ENCODE measurements at places on chromosomes 3 and 15.
A peak's percentile ranks its signal among the peaks of the same experiment; 100 is the strongest.

GRCh38 chr15:76010613-76011012 lies 1.6 kb downstream of the NRG4 start:
- DNase-seq, result no peak
- no peaks in the 10 kb centered on the region for H3K36me3 ChIP-seq
- H3K27ac ChIP-seq, result no peak overlapping the region
- no peaks in the 10 kb centered on the region for H3K4me1 ChIP-seq

- no peak overlapping the region for H3K27ac ChIP-seq
- H3K4me3 ChIP-seq, result no peak overlapping the region
- DNase-seq, result no peak
- H3K36me3 ChIP-seq, result no peaks in the 10 kb centered on the region
Observed at GRCh38 chr3:52893723-52894122, 3.6 kb downstream of the STIMATE start.

DNA sequence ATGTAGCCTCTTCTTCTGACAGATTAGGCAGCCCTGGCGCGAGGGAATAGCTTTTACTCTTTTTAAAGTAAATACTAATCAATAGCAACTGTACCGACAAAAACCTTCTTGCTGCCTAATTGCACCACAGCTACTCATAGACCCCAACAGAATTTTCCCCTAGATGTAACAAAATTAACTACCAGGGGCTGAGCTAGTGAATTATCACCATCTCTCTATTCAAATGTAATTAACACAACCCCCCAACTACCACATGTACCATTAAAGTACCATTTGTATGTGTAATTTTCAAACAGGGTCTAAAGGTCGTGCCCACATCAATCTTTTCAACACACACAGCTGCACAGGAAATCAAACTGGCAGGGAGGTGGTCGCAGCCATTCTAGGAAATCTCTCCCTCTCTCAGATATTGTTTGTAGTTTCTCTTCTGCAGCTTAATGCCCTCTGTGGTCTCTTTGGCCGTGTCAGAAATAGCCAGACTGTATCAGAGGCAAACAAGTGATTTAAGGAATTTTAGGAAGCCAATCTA lies 322.9 kb downstream of the RORA start:
- no peaks in the 10 kb centered on the region for H3K27me3 ChIP-seq
- no peak for DNase-seq
- no peak overlapping the region for H3K27ac ChIP-seq
- H3K4me1 ChIP-seq, result no peaks in the 10 kb centered on the region
- no peaks in the 10 kb centered on the region for H3K36me3 ChIP-seq
- H3K4me3 ChIP-seq, result no peak overlapping the region

- H3K36me3 ChIP-seq, result peaks cover 14% of the 10 kb centered on the region
- no peak for DNase-seq
- H3K4me1 ChIP-seq, result peaks cover 14% of the 10 kb centered on the region
- no peak overlapping the region for H3K27ac ChIP-seq
Observed at GRCh38 chr15:82040862-82041261, 5.0 kb downstream of the MEX3B start.

DNA sequence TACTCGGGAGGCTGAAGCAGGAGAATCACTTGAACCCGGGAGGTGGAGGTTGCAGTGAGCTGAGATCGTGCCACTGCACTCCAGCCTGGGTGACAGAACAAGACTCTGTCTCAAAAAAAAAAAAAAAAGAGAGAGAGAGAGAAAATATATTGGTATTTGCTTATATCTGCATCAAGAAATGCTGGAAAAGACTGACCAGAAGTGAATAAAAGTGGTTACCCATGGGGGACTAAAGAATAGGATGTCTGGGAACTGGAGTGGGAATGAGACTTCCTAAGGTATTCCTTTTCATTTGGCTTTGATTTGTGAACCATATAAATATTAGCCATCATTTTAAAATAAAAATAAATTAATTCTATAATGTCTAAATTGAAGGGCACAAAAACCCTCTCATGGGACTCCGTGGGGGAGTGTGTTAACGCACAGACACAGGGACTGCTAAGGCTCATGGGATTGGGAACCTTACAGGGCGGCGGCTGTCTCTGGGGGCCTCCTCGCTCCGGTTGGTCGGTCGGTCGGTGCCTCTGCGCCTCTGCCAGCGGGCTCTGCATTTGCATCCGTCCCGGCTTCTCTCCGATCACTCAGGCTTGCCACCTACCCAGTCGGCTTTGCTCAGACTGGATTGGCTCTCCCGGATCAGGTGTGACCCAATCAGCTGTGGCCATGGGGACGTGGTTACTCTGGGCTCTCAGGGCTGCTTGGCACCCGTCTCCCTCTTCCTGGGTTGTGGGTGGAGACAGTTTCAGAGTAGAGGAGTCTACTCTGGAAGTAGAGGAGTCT lies 12.7 kb upstream of the TSPAN3 start:
- H3K4me1 ChIP-seq, result peaks cover 6% of the 10 kb centered on the region
- DNase-seq, result peak; percentile 60
- H3K36me3 ChIP-seq, result no peaks in the 10 kb centered on the region
- peak overlapping the region; percentile 11 for H3K4me3 ChIP-seq
- no peak overlapping the region for H3K27ac ChIP-seq
- H3K27me3 ChIP-seq, result no peaks in the 10 kb centered on the region

- peaks cover 29% of the 10 kb centered on the region for H3K36me3 ChIP-seq
- peaks cover 39% of the 10 kb centered on the region for H3K4me1 ChIP-seq
- no peak overlapping the region for H3K27ac ChIP-seq
- no peak overlapping the region for H3K4me3 ChIP-seq
- DNase-seq, result no peak
Observed at GRCh38 chr3:11563865-11564185, 79.9 kb downstream of the VGLL4 start.

Data from astrocyte (in vitro differentiated cells and primary cell).